HuH-7 (cell line): ENCODE measurements at places on chromosomes 6 and 20.

- DNase-seq = no peak
Measured at GRCh38 chr6:106460481-106460880, 100.0 kb downstream of the CRYBG1 start.

- no peak for DNase-seq
Measured at GRCh38 chr6:126396131-126396530, 56.2 kb downstream of the CENPW start.

- DNase-seq = no peak
Measured at GRCh38 chr6:35220711-35221110, 7.0 kb downstream of the SCUBE3 start.

DNA sequence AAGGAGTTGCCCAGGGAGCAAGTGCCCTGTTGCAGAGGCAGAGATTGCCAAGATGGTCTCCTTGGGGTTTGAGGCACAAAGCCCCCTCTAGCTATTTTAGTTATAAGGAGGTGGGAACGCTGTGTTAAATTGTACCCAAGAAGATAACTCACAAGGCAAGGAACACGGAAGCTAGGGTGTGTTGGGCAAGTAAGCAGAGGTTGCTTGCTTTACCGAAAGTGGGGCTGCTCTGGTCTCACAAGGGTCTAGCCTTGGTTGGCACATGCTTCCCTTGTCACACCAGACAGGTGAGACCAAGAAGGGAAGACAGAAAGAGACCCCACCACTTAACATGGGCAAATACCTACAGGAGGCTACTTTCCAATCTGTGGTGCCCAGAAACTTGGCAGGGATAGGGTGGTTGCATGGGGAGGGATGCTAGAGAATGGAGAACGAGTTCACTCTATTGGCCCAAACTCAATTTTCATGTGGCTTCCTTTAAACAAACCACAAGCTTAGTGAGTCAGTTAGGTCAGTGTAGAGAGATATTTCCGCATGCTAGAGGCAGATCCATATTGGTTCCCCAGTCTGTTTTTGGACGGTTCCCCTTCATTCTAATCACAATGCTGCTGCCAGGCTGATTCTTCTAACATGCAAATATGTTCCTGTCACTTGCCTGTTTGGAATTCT is 42.4 kb downstream of the PLAGL1 start:
- DNase-seq = no peak

- DNase-seq = no peak
Measured at GRCh38 chr6:170135821-170136471, 154.9 kb downstream of the DLL1 start.

GRCh38 chr20:60802676-60803075 is 449.4 kb upstream of the CDH4 start:
- no peak for DNase-seq

GRCh38 chr6:65182681-65183080 is 524.3 kb downstream of the EYS start:
- no peak for DNase-seq

DNA sequence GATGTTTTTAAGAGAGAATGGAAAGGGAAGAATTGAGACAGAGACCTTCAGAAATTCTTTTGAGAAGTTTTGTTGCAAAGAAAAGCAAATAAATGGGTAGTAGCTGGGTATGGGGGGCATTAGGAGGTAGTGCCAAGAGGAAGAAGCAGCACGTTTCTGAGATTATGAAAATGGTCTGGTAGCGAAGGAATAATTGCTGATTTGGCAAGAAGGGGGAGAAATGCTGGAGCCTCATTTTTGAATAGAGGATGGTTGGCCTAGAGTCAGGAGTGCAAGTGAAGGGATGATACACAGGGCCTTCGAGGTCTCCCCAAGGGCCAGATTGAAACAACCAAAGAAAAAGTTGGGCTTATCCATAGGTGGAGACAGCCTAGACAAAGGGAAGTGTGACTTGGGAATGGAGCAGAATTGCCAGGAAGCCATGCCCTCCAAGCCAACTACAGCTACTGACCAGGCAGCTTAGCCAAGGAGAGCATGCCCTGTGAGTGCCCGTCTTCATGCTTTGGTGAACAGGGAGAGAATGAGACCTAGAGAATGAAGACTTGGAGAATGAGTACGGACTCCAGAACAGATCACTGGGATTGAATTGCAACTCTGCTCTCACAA is 14.2 kb upstream of the TBC1D7 start:
- no peak for DNase-seq

- DNase-seq = no peak
Measured at GRCh38 chr6:80339421-80339820, 232.9 kb downstream of the BCKDHB start.

GRCh38 chr20:59145924-59146779 is 17.5 kb upstream of the ZNF831 start:
- no peak for DNase-seq

- DNase-seq = no peak
Measured at GRCh38 chr20:56222945-56223344, 25.6 kb upstream of the MC3R start.

- DNase-seq = no peak
Measured at GRCh38 chr20:56730003-56730402, 100.9 kb downstream of the TFAP2C start.

GRCh38 chr6:133313068-133313467 is 71.9 kb downstream of the EYA4 start:
- DNase-seq = no peak

DNA sequence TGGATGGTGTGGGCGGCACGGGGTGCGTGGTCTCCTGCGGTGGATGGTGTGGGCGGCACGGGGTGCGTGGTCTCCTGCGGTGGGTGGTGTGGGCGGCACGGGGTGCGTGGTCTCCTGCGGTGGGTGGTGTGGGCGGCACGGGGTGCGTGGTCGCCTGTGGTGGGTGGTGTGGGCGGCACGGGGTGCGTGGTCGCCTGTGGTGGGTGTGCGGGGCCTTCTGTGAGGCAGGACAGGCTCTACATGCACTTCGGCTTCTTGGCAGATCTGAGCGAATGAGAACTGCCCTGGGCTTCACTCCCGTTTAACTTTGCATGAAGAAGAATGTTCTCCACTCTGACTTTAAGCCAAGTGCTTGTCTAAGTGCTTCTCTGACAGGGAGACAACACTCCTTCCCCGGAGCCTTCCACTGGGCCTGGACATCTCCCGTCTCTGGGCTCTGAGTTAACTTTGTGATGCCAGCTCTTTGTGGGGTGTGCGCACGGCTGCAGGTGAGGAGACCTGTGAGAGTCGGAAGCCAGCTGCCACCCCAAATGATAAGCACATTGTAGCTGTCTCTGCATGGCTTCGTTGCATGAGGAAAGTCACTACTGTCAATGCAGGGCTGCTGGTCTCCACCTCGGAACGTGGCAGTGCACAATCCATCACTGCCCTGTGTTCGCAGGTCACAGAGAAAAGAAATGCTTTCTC is 244.8 kb downstream of the DLL1 start:
- DNase-seq = no peak
